ENCODE measurements at places on chromosomes 6 and 20. TPM values are rescaled to one million over a fixed set of nuclear protein-coding genes. Genes with fewer than 3 reads are reported as not detected.

The SAMD10 gene
- total RNA-seq: 3.5 TPM

The SNAP25 gene
- total RNA-seq: not detected

GRCh38 chr20:62832212-62832922 is 15.5 kb downstream of the COL9A3 start:
- DNase-seq: no peak

GRCh38 chr20:3935956-3936340 is 46.8 kb downstream of the PANK2 start:
- no peak for DNase-seq

DNA sequence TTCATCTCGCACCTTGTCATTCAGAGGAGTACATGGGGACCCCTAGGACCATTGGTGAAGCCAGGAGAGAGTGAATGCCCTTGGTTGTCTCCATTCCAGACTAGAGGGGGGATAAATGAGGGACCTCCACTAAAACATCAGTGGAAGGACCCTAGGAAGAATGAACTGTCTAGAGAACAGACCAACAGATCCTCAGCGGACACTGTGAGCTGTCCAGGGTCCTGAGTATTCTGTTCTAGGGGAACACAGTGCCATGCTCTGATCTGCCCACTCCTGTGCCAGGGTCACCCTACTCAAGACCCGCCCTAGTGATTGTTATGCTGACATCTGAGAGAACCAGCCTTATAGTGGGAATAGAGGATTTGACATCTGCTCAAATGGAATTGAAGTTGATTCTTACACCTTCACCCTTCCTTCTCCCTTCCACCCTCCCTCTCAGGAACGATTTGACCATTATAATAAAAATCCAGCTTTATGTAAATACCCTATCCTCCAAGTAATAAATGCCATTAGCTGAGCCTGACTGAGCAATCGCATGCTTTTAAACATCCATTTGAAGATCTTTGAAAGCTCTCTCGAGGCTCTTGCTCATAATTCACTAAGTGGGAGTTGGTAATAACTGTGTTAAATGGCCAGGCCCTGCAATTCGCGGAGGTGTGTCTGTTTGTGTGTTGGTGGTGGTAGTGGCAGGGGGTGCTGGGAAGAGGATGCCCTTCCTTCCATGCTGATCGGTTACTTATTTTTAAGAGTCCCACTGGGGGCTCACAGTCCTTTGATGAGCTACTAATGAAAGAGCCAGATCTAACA is 43.6 kb upstream of the SLC32A1 start:
- DNase-seq: peak; percentile 35

Measured in mammary epithelial cell (primary cell).